NCI-H524 treated with DMSO at 0.1 percent for 48 hours (cell line): ENCODE measurements at places on chromosomes 6 and 20.

DNA sequence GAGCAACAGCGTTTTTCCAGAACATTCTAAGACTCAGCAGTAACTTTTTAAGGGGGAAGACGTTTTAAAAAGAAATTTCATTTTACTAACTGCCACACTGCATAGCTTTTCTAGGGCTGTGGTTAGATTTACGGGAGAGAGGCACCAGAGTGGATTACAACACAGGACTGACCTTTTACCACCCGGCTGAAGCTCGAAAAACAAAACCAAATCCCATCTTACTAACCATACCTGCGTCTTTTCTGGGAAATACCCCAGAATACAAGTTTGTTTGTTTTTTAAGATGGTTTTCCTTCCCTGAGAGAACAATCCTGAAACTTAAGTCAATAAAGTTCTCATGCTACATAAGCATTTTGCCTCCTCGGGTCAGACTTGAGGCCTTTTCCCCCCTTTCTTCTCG, 209.3 kb upstream of the SOX4 start:
- DNase-seq: no peak

DNA sequence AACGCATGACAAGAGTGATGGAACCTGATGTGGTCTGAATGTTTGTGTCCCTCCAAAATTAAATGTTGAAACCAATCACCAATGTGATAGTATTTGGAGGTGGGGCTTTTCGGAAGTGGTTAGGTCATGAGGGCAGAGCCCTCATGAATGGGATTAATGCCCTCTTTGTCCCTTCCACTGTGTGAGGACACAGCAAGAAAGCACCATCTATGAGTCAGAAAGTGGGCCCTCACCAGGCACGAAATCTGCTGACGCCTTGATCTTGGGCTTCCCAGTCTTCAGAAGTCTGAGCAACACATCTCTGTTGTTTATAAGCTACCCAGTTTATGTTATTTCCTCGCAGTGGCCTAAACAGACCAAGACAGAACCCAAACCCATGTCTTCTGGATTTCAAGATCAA, 244.0 kb upstream of the JAG1 start:
- no peak for DNase-seq

GRCh38 chr6:110475066-110475653, 1.3 kb downstream of the SLC22A16 start:
- DNase-seq: no peak

DNA sequence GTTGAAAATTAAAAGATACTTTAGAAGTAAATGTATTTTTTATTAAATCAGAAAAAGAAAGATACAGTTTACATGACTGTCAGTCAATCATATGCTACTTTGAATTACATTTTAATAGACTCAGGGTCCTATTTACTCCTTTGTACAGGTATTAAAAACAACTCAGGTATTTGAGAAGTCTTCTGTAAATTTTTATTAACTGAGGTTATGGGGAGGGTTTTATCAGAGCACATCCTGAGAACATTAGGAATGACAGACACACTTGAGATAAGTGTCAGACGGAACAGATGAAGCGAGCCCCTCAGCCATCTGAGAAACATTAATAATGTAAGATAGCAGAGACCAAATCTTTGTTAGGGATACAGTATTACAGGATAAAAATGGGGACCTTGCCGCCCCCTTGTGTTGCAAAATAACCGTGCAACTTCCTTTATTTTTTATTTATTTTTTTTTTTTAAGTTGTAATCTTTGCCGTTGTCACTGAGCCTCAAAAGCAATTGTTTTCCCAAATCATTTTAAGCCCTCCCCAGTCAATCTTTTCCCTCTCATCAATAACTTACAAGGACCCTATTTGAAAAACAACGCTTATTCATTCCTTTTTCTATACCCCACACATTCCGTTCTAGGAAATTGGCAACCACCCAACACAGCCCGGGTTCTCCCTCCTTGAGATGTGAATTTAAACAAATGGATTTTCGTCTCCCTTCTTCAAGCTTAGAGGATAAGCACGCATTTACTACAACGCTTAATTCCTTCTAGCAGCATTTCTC, 126.7 kb downstream of the BCAS1 start:
- peak; percentile 24 for DNase-seq

DNA sequence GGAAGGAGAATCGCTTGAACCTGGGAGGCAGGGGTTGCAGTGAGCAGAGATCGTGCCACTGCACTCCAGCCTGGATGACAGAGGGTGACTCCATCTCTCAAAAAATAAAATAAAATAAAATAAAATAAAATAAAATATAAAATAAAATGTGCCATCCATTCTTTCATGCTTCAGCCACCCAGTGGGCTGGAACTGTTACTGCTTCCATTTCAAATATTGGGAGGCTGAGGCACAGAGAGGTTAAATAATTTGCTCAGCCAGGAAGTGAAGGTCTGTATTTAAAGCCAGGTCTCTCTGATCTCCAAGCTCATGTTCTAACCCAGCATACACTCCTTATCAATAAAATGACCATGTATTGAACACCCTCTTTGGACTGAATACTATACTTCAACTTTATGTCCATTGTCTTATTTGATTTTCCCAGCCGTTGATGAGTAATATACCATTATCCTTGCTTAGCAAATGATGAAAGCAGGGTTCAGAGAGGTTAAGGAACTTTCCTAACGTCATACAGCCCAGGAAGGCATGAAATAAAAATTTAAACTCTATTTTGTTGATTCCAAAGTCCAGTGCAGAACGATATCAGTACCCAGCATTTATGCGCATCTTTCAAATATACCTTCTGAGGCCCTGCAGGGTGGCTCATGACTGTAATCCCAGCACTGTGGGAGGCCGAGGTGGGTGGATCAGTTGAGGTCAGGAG, 25.8 kb upstream of the SLC9A8 start:
- no peak for DNase-seq

GRCh38 chr20:4871486-4871885, 129.8 kb downstream of the SLC23A2 start:
- no peak for DNase-seq

- no peak for DNase-seq
Observed at GRCh38 chr20:36820073-36820472, 46.5 kb upstream of the DSN1 start.
